ENCODE measurements at places on chromosomes 4 and X. TPM values are rescaled to one million over a fixed set of nuclear protein-coding genes. Genes with fewer than 3 reads are reported as not detected.

Gene CENPI
- 4.7 TPM for total RNA-seq

Gene TMSB15A
- total RNA-seq: 2.0 TPM

Gene WDFY3
- total RNA-seq: 42.1 TPM

Gene DDIT4L
- total RNA-seq: 0.26 TPM

Gene GRID2
- not detected for total RNA-seq
